ENCODE measurements at places on chromosomes 2 and 18. TPM values are rescaled to one million over a fixed set of nuclear protein-coding genes. Genes with fewer than 3 reads are reported as not detected.

The RIF1 gene
- 13.8 TPM for total RNA-seq

The ADCYAP1 gene
- total RNA-seq = 0.41 TPM

GRCh38 chr18:48632676-48633257, 93.9 kb downstream of the CTIF start:
- peaks cover 17% of the 10 kb centered on the region for H3K36me3 ChIP-seq
- no peak for DNase-seq

The SERPINB4 gene
- not detected for total RNA-seq

The IL18R1 gene
- 5.0 TPM for total RNA-seq

The DOK6 gene
- 2.0 TPM for total RNA-seq

- no peak overlapping the region for H3K4me3 ChIP-seq
- no peaks in the 10 kb centered on the region for H3K36me3 ChIP-seq
- H3K27me3 ChIP-seq = no peaks in the 10 kb centered on the region
- no peak overlapping the region for H3K27ac ChIP-seq
- H3K4me1 ChIP-seq = no peaks in the 10 kb centered on the region
- no peak for DNase-seq
These were observed 18.9 kb downstream of the MBD5 start for GRCh38 chr2:148039783-148040182.

The COL4A4 gene
- 3.8 TPM for total RNA-seq

- peaks cover 10% of the 10 kb centered on the region for H3K36me3 ChIP-seq
- no peaks in the 10 kb centered on the region for H3K27me3 ChIP-seq
- DNase-seq = no peak
- no peak overlapping the region for H3K4me3 ChIP-seq
- H3K27ac ChIP-seq = no peak overlapping the region
- no peaks in the 10 kb centered on the region for H3K4me1 ChIP-seq
These were observed 36.4 kb downstream of the CTIF start for GRCh38 chr18:48575301-48575657.

GRCh38 chr2:172864182-172864581, 128.5 kb downstream of the RAPGEF4 start:
- no peaks in the 10 kb centered on the region for H3K4me1 ChIP-seq
- peak; percentile 72 for DNase-seq
- no peaks in the 10 kb centered on the region for H3K27me3 ChIP-seq
- no peaks in the 10 kb centered on the region for H3K36me3 ChIP-seq
- no peak overlapping the region for H3K27ac ChIP-seq

DNA sequence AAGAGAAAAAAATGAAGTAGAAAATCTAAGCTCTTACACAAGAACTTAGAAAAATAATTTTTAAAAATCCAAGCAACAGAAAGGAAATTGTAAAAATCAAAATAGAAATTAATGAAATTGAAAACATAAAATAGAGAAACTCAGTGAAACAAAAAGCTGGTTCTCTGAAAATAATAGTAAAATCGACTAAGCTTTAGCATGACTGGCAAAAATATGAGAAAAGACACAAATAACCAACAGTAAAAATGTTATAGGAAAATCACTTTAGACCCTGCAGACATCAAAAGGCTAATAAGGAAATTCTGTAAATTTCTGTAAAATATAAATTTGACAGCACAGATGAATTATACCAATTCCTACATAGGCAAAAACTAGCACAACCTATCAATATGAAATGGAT, 768.9 kb upstream of the LRRTM1 start:
- no peaks in the 10 kb centered on the region for H3K27me3 ChIP-seq
- H3K27ac ChIP-seq = no peak overlapping the region
- no peaks in the 10 kb centered on the region for H3K4me1 ChIP-seq
- DNase-seq = no peak
- H3K4me3 ChIP-seq = no peak overlapping the region

Data from right atrium auricular region (tissue), 2 donors.